ENCODE measurements at places on chromosomes 1 and 21. TPM values are rescaled to one million over a fixed set of nuclear protein-coding genes. Genes with fewer than 3 reads are reported as not detected.

VHLL gene
- not detected for total RNA-seq

GRCh38 chr1:228351850-228352249, 54.8 kb downstream of the TRIM11 start:
- DNase-seq: peak; percentile 45

GRCh38 chr1:181783208-181783607, 278.3 kb downstream of the ZNF648 start:
- no peak for DNase-seq

DNA sequence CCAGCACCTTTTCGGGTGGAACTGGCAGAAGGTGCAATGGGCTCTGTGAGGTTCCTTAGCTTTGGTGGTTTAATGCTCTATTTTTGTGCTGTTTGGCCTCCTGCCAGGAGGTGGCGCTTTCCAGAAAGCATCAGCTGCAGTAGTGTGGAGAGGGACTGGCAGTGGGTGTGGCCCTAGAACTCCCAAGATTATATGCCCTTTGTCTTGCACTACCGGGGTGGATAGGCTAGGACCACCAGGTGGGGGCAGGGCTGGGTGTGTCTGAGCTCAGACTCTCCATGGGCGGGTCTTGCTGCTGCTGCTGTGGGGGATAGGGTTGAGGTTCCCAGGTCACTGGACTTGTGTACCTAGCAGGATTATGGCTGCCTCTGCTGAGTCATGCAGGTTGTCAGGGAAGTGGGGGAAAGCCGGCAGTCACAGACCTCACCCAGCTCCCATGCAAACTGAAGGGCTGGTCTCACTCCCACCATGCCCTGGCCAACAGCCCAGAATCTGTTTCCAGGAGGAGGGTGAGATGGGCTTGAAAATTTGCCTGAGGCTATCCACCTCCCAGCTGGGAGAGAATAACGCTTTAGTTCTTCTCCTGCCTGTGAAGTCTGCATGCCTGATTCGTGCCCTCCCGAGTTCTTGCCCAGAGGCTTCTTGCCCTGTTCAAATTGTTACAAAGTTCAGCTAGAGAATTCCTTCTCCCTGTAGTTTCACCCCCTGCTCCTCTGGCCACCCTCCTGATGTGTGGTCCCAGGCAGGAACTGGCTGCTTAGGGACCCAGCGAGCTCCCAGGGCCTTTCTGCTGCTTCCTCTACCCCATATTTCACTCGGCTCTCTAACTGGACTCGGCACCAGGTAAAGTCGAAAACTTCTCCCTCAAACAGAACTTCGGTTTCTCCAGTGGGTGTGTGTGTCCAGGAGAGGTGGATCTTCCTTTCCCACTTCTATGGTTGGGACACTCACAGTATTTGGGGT, 76.5 kb upstream of the BTG3 start:
- DNase-seq: no peak

DNA sequence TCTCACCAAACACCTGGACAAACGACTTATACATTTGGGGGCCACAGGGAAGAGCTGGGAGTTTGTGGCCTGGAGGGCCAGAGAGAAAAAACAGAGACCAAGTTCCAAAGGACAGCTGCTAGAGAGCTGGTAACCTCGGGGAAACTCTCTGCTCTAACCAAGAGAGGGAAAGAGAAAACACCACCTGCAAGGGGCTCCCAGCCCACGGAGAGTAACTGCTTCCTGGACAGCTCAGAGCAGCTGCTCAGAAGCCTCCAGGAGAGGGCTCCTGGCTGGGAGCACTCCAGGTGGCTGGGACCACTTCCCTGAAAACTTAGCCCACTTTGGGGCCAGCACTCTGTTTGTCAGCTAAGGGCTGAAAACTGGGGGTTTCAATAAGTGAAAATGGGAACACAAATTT, 154.8 kb upstream of the GRIK3 start:
- no peak for DNase-seq

DNA sequence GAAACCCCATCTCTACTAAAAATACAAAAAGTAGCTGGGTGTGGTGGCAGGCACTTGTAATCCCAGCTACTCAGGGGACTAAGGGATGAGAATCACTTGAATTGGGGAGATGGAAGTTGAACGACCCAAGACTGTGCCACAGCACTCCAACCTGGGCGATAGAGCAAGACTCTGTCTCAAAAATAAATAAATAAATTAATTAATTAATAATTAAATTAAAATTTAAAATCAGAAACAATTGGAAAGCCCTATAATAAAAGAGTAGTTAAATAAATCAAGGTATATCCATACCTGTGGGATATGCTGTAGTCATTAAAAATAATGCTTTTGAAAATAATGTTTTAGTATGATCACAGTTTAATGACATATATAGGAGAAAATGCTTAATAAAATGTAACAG, 15.6 kb upstream of the DDAH1 start:
- DNase-seq: no peak

DNA sequence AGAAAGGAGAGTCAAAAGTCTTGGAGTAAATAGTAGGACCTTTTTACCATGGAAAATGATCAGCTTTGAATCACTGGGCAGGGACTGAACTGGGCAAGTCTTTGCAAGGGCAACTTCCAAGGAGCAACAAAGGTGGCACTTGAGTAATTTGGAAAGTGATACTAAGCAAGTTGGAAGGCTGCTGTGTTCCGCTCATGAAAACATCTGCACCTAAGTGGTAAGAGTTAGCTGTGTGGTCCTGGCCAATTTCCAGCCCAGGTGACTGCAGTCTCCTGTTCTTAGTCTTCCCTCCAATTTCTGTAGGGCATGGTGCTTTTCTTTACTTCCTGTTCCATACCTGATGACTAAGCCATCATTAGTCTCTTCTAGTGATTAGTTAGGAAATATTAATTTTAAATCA, 35.5 kb upstream of the PRDM2 start:
- no peak for DNase-seq

DNA sequence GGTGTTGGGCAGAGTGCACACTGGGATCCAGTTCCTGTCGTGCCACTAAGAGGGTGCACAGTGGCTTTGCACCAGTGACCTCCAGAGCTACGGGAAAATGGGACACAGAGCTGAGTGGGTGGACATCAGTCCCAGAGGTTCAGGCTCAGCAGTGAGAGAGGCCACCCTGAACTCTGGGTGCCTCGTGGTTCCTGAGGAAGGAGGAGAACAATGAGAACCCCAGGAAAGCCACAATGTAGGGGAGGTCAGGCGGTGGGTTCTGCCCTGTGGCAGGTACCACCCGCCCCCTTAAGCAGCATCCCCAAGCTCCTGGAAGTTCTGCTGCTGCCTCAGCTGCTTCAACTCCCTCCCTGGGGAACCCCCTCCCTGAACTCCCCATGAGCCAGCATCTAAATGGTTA, 112.2 kb downstream of the GRIK3 start:
- DNase-seq: no peak

DNA sequence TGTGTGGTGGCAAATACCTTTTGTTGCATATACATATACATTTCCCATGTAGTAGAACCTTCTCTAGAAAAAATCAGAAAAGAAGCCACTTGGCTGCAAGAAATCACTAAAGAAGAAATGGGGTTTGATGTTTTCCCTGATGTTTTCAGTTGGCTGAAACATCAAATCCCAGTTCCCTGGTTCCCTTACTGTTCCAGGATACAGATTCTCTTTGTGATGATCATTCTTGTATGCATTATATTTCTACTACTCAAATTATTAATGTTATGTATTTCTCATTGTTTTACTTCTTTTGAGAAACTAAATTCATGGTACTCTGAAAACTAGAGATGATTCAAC, 7.6 kb downstream of the RNU1-2 start:
- no peak for DNase-seq

DNA sequence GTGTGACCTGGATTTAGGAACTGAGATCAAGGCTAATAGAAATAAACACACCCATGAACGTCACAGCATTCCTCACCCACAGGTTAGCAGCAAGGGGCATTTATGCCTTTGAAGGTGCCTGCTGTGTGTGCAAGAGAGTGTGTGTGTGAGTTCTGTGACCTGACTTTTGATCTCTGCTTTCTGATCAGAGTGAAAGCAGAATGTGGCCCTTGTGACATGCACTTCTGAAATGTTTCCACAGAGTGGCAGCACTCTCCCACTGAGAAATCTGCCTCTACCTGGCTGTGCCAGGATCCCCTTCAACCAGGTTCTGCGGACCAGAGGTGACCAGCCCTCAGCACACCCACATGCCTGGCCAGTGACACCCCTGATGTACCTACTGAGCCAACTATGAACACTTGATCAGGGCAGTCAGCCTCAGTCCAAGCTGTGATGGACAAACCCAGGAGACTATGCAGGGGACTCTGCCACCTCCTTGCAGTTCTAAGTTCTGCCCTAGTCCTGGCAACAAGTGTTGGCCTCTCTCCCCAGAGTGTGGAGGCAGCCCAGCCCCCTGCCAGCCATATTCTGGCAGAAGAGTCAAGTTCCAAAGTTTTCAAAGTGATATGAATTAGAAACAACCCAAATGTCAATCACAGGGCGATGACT, 41.0 kb downstream of the RXRG start:
- DNase-seq: no peak

Measured in Right ventricle myocardium inferior (tissue), 1 donor.